Psoas muscle (tissue), 8 donors: ENCODE measurements at places on chromosomes 5 and 9. TPM values are rescaled to one million over a fixed set of nuclear protein-coding genes. Genes with fewer than 3 reads are reported as not detected.

GRCh38 chr9:6171667-6172066 lies 43.9 kb upstream of the IL33 start:
- H3K4me3 ChIP-seq, result no peak overlapping the region
- H3K27ac ChIP-seq, result no peak overlapping the region
- H3K4me1 ChIP-seq, result no peaks in the 10 kb centered on the region
- H3K27me3 ChIP-seq, result no peaks in the 10 kb centered on the region

GBGT1 gene
- total RNA-seq, result 4.4 TPM

GLRA1 gene
- total RNA-seq, result not detected

TEX48 gene
- not detected for total RNA-seq

CDKN2B-AS1 gene
- total RNA-seq, result not detected

PAEP gene
- total RNA-seq, result not detected

- DNase-seq, result peak; percentile 95
- peak overlapping the region; percentile 67 for H3K27ac ChIP-seq
- no peak overlapping the region for H3K4me3 ChIP-seq
- H3K36me3 ChIP-seq, result peaks cover 45% of the 10 kb centered on the region
These were observed 12.3 kb downstream of the P4HA2 start for GRCh38 chr5:132215329-132215728.

GRCh38 chr9:115690786-115691496 lies 462.6 kb upstream of the PAPPA start:
- no peaks in the 10 kb centered on the region for H3K4me1 ChIP-seq
- H3K36me3 ChIP-seq, result no peaks in the 10 kb centered on the region
- no peaks in the 10 kb centered on the region for H3K27me3 ChIP-seq
- DNase-seq, result no peak
- no peak overlapping the region for H3K27ac ChIP-seq
- H3K4me3 ChIP-seq, result no peak overlapping the region

DNA sequence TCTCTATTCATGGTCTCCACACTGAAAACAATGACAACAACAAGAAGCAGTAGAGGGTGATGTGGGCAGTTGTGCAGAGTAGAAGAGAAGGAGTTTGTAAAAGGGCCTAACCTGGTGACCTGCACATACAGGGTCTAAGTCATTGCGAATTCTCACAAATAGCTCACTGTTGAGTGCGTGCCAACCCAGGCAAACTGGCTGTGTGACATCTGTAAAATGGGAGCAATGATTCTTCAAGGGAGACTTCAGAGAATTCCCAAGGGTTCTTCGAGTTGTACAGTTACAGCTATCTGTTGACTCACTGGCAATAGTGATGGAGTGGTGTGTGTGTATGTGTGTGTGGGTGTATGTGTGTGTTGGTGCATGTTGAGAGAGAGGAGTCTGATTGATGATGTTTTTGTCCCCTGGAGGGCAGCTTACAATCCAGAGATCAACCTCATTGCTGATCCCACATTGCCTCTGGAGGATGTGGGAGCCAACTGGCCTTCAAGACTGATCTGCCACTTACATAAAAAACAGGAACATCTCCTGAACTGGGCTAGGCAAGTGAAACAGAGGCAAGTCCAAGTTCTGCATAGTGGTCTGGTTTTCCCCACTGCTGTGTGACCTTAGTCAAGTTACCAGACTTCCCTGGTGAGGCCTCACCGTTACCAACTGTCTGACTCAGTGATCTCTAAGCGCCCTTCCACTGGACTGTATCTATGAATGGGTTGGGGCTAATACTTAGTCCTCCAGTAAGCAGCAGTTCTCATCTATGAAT lies 3.2 kb downstream of the FAT2 start:
- DNase-seq, result no peak
- H3K27ac ChIP-seq, result no peak overlapping the region
- H3K4me1 ChIP-seq, result peaks cover 6% of the 10 kb centered on the region
- no peaks in the 10 kb centered on the region for H3K27me3 ChIP-seq
- no peak overlapping the region for H3K4me3 ChIP-seq

- no peaks in the 10 kb centered on the region for H3K27me3 ChIP-seq
- peaks cover 5% of the 10 kb centered on the region for H3K4me1 ChIP-seq
- DNase-seq, result no peak
- H3K4me3 ChIP-seq, result no peak overlapping the region
- no peak overlapping the region for H3K27ac ChIP-seq
These were observed 54.8 kb upstream of the NKD2 start for GRCh38 chr5:953535-954449.

INSL4 gene
- total RNA-seq, result not detected

ALDOB gene
- not detected for total RNA-seq

PCSK5 gene
- 3.8 TPM for total RNA-seq

DNA sequence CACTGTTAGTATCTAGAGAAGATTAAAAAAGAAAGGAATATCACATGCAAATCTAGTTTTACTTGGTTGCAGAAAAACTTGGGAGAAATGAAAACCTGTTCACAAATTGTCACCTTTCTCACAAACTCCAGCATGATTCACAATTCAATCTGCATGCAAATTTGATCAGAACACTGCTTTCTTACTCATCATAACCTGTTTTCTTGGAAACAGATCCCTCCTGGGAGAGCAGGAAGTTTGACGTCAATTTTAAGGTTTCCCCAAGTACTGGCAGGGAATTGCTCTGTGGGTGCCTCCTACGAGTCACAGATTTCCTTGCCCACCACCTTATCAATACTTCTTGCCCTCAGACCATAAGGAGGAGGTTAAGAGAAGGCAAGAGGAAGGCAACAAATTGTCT lies 30.2 kb upstream of the HTR4 start:
- no peak overlapping the region for H3K4me3 ChIP-seq
- no peak for DNase-seq
- no peaks in the 10 kb centered on the region for H3K36me3 ChIP-seq
- no peak overlapping the region for H3K27ac ChIP-seq

DNA sequence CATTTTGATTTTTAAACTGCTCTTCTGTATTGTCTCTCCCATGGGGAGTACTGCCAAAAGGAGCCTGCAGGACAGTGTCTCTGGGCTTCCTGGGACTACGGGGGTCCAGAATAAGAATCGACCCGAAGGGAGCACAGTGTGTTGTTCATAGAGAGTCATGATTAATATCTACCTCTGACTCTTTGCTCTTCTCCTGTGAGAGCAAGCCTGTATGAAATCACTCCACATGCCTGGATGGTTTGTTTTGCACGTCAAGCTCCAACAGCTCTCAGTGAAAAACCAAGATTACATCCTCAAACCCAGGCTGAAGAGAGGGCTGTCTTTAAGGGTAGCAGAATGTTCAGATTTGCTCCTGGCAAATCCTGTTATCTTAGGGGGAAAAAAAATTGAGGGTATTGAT lies 1860.0 kb upstream of the WWC1 start:
- no peak overlapping the region for H3K4me3 ChIP-seq
- no peaks in the 10 kb centered on the region for H3K36me3 ChIP-seq
- H3K27ac ChIP-seq, result no peak overlapping the region
- H3K27me3 ChIP-seq, result no peaks in the 10 kb centered on the region
- no peaks in the 10 kb centered on the region for H3K4me1 ChIP-seq

DNA sequence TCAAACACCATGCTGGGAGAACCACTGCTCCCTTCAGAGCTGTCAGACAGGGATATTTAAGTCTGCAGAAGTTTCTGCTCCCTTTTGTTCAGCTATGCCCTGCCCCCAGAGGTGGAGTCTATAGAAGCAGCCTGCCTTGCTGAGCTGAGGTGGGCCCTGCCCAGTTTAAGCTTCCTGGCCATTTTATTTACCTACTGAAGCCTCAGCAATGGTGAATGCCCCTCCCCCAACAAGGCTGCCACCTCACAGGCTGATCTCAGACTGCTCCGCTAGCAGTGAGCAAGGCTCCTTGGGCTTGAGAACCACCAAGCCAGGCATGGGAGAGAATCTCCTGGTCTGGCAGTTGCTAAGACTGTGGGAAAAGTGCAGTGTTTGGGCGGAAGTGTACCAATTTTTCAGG lies 205.5 kb upstream of the PTGER4 start:
- no peak for DNase-seq
- H3K27ac ChIP-seq, result no peak overlapping the region
- no peaks in the 10 kb centered on the region for H3K27me3 ChIP-seq

DNA sequence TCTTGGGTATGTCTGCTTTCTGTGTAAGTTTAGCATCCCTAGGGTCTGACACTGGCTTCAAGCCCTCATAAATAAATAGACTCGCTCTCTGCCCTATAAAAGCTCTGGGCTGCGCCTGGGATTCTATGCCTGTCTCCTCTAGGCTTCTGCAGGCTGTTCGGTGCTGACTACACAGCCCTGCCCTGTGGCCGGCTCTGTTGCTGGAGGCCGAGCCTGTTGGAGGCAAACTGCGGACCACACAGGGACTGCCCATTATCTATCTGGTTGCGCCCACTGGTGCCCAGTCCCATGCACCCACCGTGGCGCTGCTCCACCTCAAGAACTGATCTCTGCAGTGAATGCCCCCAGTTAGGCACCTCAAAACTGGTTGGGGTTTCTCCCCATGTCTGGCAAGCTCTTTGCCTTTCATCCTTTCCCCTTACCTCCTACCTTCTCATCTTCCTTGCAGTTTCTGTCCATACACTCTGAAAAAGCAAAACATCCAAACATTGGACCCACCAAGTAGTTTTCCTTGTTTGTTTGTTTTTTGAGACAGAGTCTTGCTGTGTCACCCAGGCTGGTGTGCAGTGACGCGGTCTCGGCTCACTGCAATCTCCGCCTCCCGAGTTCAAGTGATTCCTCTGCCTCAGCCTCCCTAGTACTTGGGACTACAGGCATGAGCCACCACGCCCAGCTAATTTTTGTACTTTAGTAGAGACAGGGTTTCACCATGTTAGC lies 207.2 kb downstream of the ERCC6L2 start:
- DNase-seq, result no peak
- H3K36me3 ChIP-seq, result no peaks in the 10 kb centered on the region
- no peaks in the 10 kb centered on the region for H3K4me1 ChIP-seq
- no peaks in the 10 kb centered on the region for H3K27me3 ChIP-seq
- no peak overlapping the region for H3K4me3 ChIP-seq
- H3K27ac ChIP-seq, result no peak overlapping the region

CDC14B gene
- total RNA-seq, result 2.1 TPM
